Stimulated activated CD8-positive, alpha-beta memory T cell treated with anti-CD3 and anti-CD28 coated beads, Interleukin-12 subunit alpha, Interleukin-12 subunit beta, amount 100 ng/mL, for 4 hours (primary cell): ENCODE measurements at places on chromosomes 12 and 14.

DNA sequence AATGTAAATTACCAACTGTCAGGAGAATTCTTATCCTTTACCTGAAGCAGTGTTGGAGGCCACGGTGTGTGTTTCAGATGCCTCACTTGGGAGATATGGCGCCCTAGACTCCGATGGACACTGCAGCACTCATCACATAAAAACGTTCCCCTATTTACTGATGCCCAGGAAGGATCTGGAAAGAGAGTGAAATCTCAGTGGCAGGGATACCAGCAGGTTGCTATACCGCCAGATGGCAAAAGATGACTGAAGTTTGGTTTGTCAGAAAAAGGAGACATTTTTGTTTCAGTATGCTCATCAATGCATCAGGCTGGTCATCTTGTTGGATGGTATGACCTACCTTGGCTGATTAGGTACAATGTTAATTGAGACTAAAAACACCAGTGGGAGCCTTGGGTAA, 4.6 kb downstream of the GIT2 start:
- no peak for DNase-seq

- DNase-seq = no peak
Observed at GRCh38 chr12:89994911-89995310, 286.3 kb upstream of the ATP2B1 start.

GRCh38 chr12:115402443-115403180, 718.6 kb upstream of the TBX3 start:
- DNase-seq = no peak

DNA sequence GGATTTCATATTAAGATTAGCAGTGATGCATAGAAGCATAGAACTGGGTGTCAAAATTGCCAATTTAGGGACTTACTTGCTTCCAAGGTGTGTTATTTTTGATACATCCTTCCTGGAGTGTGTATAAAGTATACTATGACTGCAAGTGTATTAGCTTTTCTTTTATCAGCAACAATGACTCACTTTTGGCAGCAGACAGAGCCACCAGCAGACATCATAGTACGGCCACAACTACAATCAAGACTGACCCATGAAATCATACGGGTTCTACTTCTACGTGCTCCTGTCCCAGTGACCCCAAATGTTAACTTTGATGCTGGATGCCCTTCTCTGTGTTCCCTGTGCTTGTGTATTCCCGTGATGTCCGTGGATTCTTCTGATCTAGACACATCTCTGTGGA, 443.9 kb downstream of the TMEM132D start:
- DNase-seq = no peak

GRCh38 chr12:102966200-102966863, 8.9 kb downstream of the ASCL1 start:
- no peak for DNase-seq

GRCh38 chr14:71856199-71856919, 75.9 kb upstream of the RGS6 start:
- no peak for DNase-seq

GRCh38 chr12:90331262-90331661, 622.6 kb upstream of the ATP2B1 start:
- no peak for DNase-seq

- DNase-seq = no peak
Observed at GRCh38 chr12:92108651-92109050, 37.0 kb downstream of the BTG1 start.

DNA sequence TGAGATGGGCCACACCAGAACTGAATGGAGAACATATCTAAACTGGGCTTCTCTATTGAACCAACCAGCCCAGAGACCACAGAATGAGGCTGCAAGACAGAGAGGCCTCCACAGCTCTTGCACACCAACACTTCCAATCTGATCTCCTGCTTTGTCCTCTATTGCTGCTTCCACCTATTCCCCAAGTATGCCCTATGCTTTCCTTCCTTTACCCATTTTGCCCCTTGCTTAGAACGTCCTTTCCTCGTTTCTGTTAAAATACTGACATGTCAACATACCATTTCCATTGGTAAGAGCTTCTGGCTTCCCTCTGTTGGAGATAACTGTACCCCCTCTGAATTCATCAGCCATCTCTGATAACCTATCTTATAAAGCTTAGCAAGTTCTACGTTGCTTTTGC, 2.8 kb downstream of the SLC2A13 start:
- DNase-seq = no peak

DNA sequence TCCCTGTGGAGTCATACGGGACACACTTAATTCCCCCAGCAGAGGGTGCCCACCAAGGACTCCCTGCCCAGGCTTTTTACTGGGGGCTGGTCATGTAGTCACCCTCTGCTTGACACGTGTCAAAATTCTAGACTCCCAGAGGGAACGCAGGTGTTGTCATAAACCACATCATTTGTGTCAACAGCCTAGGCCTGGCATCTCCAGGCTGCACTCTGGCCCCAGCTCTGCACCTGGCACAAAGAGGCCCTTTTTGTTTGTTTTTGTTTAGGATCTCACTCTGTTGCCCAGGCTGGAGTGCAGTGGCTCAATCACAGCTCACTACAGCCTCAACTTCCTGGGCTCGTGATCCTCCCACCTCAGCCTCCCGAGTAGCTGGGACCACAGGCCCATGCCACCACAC, 21.1 kb downstream of the BRI3BP start:
- no peak for DNase-seq

- DNase-seq = peak; percentile 29
Observed at GRCh38 chr12:108803428-108804105, 53.8 kb downstream of the SSH1 start.

- DNase-seq = no peak
Observed at GRCh38 chr12:122368361-122369073, 54.0 kb downstream of the CLIP1 start.
